ENCODE measurements at places on chromosomes 12 and 14.
A peak's percentile ranks its signal among the peaks of the same experiment; 100 is the strongest.

DNA sequence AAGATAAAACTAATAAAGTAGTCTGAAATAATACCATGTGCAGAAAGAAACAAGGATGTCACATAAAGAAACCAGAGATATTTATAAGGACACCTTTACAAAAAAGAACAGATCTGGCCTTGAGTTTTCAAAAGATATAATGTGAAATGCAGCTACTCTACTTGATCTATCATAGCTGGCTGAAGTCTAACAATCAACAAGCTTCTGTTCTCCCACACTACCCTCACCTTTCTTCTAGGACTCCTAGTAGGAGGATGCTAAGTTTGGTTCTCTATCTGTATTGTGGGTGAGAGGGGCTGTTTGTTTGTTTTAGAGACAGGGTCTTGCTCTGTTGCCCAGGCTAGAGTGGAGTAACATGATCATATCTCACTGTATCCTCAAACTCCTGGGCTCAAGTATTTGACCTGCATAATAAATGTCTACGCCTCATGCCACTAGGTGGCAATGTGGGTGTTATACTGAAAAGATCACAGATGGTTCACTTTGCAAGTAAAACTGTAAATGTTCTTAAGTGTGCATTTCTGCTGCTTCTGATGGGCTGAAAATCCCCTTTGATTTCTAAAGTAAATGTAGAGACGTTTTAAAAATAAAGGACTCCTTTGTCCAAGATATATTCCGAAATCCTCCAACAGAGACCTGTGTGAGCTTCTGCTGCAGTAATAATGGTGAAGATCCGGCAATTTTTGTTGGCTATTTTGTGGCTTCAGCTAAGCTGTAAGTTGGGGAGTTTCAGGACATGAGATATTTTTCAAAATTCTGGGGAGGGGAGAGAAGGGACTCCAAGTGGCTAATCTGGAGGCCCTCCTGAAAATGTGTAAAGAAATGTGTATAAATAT is 269.3 kb downstream of the DAD1 start:
- peak; percentile 80 for DNase-seq

- DNase-seq: no peak
Measured at GRCh38 chr14:22650046-22650739, 6.0 kb upstream of the OR6J1 start.

DNA sequence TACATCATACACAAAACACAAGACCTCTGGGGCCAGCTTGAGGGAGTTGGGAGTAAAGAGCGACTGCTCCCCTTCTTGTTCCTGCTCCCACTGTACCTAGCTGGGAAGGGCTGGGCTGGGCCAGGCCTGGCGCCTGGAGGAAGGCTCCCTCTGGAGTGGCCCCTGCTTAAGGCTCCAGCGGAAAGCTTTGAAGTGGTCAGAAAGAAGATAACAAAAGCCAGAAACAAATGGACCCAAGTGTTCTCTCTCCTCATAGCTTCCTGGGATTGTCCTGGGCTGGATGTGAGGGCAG is 25.3 kb downstream of the PRPF40B start:
- DNase-seq: no peak

- no peak for DNase-seq
Measured at GRCh38 chr12:18296201-18296908, 35.0 kb downstream of the PIK3C2G start.

DNA sequence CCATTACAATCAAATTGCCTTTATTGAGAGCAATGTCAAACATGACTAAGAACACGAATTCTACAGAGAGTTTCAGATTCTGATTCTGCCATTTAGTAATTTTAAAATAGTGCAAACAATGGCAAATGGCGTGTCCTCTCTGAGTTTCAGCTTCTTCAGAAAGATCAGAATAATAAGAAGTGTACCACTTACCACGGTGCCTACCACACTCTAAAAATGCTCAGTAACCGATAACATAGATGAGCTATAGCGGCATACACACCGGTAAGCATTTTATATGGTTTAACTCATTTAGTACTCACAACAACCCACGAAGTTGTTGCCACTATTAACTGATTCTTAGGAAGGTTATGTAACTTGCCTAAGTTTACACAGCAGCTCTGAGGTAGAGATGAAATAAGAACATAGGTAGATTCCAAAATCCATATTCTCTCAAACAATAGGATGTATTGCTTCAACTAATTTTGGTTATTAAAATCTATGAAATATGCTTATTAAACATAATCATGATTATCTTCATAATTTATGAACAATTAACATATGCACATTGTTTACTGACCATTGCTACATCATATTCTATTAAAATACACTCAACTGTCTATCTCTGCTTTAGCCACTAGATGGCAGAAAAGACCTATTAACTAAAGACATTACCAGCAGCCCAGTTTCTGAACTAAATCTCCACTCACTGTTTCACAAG is 38.3 kb downstream of the SLC6A15 start:
- peak; percentile 59 for DNase-seq

DNA sequence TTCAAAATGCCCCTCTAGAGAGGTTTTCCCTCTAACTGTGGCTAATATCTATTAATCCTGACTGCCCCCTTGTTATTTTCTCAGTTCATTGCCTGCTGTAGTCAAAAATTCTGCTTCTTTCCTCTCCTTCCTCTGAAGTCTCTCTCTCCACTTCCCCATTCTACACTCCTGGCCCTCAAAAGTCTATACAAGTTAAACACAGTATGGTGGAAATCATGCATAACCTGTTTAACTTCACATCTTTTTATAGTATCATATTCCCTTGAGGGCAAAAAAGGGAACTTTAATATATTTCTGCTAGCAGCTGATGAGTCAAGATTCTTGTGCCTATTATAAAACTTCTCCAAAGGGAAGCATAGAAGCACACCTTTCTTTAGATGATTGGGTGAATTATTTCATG is 16.7 kb downstream of the GRIP1 start:
- DNase-seq: no peak

GRCh38 chr12:96698965-96699364 is 208.1 kb upstream of the NEDD1 start:
- no peak for DNase-seq

DNA sequence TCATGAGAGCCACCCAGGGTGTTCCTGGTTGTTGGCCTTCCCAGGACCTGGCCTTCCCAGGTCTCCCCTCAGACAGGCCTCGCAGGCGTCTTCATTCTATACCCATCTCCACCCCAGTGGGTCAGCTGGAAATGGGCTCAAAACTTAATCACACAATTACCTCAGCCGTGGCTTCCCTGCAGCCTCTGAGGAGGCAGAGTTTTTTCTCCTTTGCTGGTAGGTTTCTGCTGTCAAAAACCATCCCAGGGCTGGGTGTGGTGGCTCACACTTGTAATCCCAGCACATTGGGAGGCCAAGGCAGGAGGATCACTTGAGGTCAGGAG is 13.2 kb downstream of the NFKBIA start:
- DNase-seq: no peak

- no peak for DNase-seq
Measured at GRCh38 chr12:52280319-52280795, 5.9 kb downstream of the KRT86 start.

DNA sequence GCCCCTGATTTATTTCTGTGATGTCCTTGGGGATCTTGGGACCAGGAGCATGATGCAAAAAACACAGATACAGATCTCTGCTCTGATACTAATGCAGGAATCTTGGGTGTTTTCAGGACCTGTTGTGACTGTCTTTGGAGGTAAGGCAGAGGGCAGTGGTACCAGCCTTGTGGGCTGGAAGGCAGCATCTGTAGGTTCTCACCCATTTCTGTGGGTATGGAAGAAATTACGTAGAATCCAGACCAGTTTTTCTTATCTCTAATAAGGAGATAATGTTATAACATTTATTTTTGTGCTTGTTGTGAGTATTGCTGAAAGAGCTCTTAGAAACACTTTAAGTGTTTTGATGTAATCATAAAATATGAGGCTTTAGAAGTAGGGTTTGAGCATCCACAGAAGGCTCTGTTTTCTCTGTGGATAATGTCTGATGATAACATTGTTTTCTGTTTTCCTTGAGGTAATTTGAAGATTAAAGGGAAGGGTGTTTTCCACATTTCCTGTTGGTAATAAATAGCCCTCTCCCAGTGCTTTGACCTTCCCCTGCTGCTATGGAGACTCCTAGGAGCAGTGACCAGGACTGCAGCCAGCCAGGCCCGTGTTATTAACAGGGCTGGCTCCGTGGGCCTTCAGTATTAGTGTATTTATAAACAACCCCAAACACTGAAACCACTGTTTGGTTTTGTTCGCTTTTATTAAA is 9.4 kb upstream of the DCP1B start:
- DNase-seq: no peak

DNA sequence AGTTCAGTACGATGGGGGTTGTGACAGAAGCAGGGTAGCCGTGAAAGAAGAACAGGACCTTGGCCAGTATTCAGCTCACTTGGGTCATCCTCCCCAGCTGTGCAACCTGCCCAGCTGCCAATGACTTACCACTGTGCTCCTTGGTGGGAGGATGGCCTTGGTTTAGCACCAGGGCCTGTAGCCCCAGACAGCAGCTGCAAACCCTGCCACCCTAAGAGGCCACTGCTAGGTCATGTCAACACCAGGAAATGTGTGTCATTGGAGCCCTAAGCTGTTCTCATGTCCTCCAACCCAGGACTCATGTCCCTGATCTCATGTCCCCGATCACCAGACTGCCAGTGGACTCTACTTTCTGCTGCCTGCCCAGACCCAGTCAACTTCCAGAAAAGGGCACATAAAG is 3.0 kb upstream of the CRACR2A start:
- DNase-seq: no peak

DNA sequence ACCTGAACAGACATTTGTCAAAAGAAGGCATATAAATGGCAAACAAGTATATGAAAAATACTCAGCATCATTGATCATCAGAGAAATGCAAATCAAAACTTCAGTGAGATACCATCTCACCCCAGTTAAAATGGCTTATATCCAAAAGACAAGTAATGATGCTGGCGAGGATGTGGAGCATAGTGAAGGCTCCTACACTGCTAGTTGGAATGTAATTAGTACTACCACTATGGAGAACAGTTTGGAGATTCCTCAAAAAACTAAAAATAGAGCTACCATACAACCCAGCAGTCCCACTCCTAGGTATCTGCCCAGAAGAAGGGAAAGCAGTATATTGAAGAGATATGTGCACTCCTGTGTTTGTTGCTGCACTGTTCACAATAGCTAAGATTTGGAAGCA is 146.1 kb downstream of the TGFB3 start:
- no peak for DNase-seq

- no peak for DNase-seq
Measured at GRCh38 chr14:33631441-33631840, 319.4 kb downstream of the EGLN3 start.

DNA sequence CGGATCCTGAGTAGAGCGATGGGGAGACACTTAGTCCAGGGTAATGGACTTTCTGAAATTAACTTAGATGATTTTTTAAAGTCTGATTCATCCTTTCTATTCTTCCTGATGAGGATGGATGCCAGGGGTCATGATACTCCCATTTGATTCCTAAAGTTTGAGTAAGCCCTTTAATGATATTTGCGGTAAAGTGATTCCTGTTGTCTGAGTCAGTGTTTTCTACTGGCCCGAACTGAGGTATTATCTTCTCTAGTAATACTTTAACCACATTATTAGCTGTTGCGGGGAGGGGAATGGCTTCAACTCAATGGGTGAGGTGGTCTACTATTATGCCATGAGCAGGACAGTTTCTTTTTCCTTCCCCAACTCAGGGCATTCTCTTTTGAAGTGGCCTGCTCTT is 111.6 kb downstream of the RIN3 start:
- DNase-seq: peak; percentile 94

DNA sequence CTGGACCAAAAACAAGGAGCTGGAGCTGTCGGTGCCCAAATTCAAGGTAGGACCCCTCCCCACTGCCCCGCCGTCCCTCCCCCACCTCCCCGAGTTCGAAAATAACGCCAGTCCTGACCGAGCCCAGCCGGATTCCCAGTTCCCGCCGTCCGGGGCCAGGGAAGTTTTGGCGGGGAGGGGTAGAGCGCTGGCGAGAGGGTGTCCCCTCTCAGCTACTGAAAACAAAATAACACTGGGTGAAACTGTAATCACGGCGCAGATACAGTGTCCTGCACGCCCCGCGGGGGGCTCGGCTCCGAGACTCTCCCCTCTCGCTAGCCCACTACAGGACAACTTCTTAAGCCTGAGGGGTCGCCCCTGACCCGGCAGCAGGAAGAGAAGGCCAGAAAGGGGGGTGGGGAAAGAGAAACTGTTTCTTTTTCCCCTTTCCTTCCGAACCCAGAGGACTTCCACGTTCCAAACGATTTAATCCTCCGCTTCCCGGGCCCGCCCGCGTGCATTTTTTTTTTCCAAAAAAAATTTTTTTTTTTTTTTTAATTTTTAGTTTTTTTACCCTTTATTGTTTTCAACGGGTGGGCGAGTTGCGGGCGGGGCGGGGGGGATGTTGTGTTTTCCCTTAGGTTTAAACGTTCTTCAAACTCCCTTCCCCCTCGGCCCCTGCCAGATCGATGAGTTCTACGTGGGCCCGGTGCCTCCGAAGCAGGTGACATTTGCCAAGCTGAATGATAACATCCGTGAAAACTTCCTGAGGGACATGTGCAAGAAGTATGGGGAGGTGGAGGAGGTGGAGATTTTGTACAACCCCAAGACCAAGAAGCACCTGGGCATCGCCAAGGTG is 1.6 kb downstream of the SETD1B start:
- peak; percentile 53 for DNase-seq

- no peak for DNase-seq
Measured at GRCh38 chr14:105498430-105499255, 7.6 kb downstream of the TEDC1 start.

GRCh38 chr12:53733051-53733806 is 6.0 kb upstream of the CALCOCO1 start:
- DNase-seq: no peak

DNA sequence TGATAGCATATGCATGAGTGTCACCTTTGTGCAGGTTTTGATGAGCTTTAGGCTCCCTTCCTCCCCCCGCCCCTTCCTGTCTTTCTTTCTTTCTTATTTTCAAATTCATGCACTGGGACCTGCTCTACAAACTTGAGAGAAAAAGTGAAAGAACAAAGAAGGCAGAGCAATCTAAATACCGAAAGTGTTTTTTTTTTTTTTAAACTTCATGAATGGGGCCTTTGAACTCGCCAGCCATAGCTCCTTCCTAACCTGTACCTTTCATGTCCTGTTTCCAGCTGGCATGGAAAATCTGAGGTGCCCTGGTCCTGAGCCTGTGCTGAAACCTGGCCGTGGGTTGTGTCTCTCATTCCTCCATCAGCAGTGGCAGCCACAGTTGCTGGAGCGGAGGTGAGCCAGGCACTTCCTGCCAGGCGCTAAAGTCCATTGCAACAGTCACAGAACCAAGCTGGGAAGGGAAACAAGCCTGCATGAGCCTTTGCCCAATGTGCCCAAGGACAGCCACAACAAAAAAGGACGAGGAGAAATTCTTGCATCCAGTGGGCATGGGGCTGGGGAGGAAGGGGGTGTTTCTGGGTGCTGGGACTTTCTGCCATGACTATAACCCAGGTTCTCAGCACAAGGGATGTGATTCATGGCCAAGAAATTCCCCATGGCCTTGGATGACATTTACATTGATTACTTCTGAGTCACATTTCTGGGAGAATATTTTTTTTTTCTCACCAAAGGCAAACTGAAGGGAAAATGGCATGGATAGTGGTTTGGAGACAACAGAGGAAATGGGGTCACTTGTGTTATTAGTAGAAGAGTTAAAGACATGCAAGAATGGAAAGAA is 102.7 kb downstream of the TMEM30B start:
- no peak for DNase-seq

GRCh38 chr14:61618448-61618847 is 76.9 kb upstream of the HIF1A start:
- no peak for DNase-seq

GRCh38 chr14:89146274-89146673 is 270.8 kb downstream of the FOXN3 start:
- no peak for DNase-seq

Data from muscle of back (tissue), 13 donors.